ENCODE measurements at places on chromosomes 1 and 21.

DNA sequence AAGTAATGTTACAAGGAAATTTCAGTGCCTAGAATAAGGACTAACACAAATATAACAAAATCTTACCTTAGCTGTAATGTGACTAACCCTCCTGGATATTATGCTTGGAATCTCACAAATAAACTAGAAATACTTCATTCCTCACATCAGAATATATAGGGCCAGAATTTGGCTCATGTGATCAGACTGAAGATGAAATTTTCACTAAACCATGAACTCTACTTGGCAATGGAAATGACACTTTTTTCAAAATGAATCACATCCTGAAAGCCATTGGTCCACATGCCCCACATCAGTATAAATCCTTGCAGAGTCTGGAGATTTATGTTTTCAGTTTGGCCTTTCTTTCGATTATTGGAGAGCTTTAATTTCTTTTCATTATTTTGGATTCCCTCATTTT, 227.8 kb downstream of the NRIP1 start:
- DNase-seq, result no peak

DNA sequence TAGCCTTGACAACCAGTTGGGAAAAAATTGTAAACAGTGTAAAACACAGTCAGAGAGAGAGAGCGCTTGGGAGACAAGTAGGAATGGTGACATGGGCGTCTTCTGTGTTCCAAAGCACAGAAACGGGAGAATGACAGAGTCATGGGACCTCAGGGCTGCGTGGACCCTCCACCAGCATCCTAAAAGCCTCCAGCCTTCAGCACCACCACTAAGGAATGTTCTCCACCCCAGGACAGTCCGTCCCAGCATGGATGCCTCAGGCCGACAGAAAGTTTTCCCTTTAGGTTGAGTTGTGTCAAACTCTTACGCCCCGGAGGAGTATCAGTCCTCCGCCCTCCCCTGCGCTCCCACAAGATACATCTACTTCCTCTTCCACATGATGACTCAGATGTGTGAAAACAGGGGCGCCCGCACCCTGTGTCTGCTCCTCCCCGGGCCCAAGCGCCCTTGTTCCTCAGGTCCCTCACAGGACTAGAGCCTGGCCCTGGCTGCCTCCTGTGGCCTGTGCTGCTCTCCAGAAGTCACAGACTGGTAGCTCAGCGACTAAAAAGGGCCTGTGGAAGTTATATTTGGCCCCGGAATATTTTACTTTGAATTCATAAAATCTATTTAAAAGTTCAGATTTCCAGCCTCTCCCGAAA, 63.9 kb upstream of the EFHD2 start:
- DNase-seq, result no peak

DNA sequence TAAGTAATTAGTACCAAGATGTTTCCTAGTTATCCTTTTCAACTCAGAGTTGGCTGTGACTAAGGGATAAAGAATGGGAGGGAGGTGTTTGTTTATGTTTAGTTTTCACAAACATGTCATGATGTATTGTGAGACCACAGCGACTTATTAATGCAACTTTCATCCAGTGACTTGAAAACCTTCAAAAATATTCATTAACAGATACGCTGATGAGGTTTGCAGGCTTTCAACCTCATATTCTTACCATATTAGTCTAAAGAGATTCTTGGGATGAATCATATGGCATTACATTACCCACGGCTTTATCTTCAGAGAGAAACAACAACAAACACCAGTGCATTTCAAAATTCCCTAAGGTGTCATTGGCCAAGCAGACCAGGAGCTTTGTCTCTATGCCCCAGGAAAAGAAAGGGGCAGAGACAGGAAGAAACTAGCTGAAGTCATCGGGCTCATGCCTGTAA, 36.4 kb downstream of the PALMD start:
- no peak for DNase-seq

DNA sequence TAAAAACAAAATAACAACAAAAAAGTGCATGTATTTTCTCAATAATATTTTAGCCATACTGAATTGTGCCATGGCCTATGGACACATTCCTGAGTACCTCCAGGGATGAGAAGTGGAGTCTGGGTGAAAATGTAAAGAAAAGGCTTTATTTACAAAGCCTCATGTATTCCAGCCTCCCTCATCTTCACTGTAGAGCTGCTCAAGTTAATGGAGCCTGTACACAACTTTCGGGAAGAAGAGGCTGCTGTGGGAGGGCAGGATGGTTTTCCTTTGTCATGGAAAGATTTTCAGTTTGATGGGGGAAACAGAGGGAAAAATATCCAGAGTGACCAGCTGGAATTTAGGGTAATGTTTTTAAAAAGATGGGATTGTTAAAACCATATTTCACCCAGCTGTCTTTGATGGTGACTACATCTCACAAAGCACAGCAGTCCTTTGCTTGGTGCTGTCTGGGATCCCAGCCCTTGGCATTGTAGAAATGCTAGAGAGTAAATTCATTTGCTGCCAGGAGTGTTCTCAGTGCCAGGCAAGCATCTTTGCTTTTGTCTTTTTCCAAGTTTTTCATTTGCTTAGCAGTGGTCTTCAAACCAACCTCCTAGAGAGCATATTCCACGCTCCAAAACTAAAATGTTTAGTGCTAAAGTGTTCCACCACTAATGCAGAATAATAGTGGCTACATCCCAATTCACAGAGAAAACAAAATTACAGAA, 54.9 kb downstream of the DPT start:
- no peak for DNase-seq

GRCh38 chr1:111179968-111180533, 20.4 kb downstream of the DENND2D start:
- no peak for DNase-seq

GRCh38 chr21:44982558-44983250, 42.9 kb downstream of the SLX9 start:
- no peak for DNase-seq

DNA sequence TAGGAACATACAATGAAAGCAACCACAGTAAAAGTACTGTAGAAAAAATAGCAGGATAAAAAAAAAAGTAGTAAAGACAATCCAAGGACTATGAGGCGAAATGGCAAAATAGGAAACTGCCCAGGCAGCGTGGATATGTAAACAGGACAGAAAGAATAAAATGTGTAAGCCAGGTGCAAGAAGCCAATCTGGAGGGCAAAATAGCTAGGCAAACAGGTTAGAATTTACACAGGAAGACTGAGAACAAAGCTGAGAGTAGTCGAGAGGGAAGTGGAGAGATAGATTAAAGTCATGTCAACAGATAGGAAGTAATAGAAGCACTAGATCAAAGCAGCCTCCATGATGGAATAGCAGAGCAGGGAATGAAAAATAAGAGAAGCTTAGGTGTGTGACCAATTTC, 124.2 kb upstream of the B3GALT2 start:
- DNase-seq, result no peak

DNA sequence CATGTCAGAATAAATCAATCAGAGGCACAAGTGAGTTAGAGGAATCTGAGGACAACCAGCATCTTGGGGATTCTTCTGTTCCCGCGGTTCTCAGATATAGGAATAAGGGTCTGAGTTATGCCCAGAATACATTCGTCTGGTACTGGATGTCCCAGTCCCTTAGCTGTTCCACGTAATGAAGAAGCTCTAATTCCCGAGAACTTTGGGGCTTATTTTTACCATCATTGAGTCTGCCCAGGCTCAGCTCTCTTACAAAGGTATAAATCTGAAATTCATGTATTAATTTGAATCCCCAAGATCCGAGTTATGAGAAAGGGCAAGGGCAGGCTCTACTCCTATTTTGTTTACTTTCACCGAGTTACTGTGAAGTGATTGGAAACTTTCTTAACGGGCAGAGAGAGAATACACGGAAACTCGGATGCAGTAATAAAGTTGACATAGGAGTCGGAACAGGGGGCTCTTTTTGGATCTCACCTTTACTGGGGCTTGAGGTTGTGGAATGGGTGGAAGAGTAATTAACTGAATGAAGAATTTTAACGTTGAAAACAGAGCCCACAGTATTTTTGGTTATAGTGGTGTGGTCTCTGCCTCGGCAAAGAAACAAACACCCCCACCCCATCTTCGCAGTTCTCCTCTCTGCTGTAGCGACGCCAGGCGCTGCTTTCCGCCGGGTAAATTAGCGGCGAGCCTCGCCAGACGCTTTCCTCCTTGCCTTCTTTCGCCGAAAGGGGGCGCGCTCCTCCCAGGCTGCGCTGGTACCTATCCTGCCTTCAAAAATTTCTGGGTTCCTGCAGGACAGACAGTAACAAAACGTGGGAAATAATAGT, 7.1 kb downstream of the PRRX1 start:
- DNase-seq, result no peak

GRCh38 chr1:184166485-184166884, 115.0 kb downstream of the TSEN15 start:
- no peak for DNase-seq

- DNase-seq, result no peak
Observed at GRCh38 chr1:240612811-240613210, 856 bp upstream of the GREM2 start.

GRCh38 chr1:66644331-66644730, 107.9 kb upstream of the DYNLT5 start:
- no peak for DNase-seq

- DNase-seq, result no peak
Observed at GRCh38 chr1:25800703-25801377, 847 bp downstream of the SELENON start.

GRCh38 chr1:15708486-15709137, 24.5 kb downstream of the PLEKHM2 start:
- no peak for DNase-seq

DNA sequence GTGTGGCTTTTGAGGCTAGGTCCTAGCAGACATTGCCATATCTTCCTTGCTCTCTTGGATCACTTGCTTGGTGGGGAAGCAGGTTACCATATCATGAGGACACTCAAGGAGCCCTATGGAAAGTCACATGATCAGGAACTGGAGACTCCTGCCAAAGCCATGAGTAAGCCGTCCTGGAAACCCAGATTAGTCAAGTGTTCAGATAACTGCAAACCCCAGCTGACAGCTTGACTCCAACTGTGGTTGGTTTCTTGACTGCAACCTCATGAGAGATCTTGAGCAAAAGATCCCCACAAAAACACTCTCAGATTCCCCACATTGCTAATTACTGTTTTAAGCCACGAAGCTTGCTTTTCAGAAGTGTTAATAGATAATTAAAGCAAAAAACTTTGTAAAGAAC, 58.6 kb downstream of the CACNA1E start:
- DNase-seq, result no peak

GRCh38 chr1:230319014-230319747, 107.0 kb downstream of the PGBD5 start:
- DNase-seq, result no peak

GRCh38 chr1:67264899-67265298, 42.8 kb upstream of the IL12RB2 start:
- DNase-seq, result no peak

DNA sequence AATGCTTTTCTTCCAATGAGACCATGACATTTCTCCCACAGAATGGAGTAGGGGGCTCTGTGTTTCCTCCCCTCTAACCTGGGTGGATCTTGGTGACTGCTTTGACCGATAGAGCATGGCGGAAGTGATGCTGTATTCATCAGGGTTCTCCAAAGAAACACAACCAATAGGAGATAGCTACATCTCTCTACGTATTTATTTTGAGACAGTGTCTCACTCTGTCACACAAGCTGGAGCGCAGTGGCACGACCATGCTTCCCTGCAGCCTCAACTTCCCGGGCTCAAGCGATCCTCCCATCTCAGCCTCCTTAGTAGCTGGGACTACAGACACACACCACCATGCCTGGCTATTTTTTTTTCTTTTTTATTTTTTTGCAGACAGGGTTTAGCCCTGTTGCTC, 29.5 kb upstream of the HNRNPU start:
- DNase-seq, result no peak

- DNase-seq, result no peak
Observed at GRCh38 chr1:165877940-165878556, 50.6 kb downstream of the UCK2 start.

- no peak for DNase-seq
Observed at GRCh38 chr1:223827193-223827663, 18.5 kb downstream of the TP53BP2 start.

DNA sequence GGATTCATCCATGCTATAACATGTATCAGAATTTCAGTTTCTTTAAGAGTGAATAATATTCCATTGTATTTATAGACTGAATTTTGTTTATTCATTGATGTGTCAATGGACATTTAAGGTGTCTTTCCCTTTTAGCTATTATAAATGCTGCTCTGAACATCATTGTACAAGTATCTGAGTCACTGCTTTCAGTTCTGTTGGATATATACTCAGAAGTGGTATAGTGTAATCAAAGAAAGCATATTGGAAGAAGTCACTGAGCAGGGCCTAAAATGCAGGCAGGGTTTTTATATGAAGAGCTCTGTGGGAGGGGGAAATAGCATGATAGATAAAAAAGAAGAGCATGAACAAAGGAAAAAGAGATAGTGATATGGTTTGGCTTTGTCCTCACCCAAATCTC, 22.5 kb downstream of the TYW3 start:
- no peak for DNase-seq

DNA sequence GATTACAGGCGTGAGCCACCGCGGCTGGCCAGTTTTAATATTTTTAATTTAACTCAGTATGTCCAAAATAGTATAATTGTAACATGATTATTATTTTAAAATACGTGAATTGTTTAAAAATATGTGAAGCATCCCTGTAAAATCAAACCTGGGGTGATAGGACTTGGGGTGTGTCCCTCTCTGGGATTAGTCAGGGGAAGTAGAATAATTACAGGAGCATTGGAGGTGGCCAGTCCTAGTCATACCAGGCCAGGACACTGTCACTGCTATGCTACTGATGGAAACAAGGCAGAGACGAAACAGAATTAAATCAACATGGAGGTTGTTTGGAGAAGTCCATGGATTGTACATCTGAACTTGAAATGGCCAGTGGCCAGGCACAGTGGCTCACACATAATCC, 16.8 kb downstream of the SZRD1 start:
- DNase-seq, result no peak

DNA sequence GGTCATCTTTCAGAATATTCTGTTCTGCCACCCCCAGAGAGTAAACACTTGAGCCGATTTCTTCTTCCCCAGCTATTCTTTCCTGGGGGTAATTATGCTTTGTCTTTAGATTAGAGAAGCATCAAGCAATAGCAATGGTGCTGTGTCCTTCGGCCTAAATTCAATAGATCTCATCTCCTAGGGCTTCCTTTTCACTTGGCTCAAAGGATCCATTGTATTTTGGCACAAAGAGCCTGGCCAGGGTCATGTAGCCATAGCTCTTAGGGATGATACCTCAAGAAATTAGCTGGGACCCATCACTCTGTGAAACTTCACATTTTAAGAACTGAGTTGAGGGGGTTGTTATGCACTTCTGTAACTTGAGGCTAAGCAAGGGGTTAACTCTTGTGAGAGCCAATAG, 27.0 kb downstream of the MRPS6 start:
- no peak for DNase-seq

- DNase-seq, result no peak
Observed at GRCh38 chr1:10759413-10760200, 36.8 kb downstream of the CASZ1 start.

DNA sequence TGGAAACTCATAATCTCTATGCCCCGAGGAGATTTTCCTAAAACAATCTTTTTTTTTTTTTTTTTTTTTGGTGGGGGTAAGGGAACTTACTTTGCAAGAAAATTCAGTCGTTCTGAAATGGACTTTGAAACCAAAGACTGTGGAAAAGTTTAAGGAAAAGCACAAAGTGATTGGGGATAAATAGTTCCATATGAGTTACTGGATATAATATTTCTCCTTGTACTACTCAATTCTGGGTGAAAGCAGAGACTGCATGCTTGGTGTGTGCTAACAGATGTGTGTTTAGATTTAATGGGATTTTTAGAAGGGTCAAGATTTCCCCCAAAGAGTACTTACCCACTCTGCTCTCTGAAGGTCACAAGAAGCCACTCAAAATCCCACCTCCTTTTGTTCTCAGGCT, 204.9 kb upstream of the USP24 start:
- no peak for DNase-seq

Data from activated naive CD4-positive, alpha-beta T cell treated with anti-CD3 and anti-CD28 coated beads, Interleukin-2, amount 50 U/mL, for 16 hours (primary cell).